ENCODE measurements at places on chromosomes 7 and 10. TPM values are rescaled to one million over a fixed set of nuclear protein-coding genes. Genes with fewer than 3 reads are reported as not detected.

SNCG gene
- 55.0 TPM for total RNA-seq

SFTPA1 gene
- total RNA-seq = not detected

VSTM2A gene
- total RNA-seq = 3.6 TPM

GPR37 gene
- 1.4 TPM for total RNA-seq

PNLIPRP2 gene
- total RNA-seq = not detected

All from sigmoid colon (tissue), 7 donors.